Stimulated activated CD4-positive, alpha-beta T cell treated with anti-CD3 and anti-CD28 coated beads, Interleukin-15, amount 100 ng/mL, for 1 hour (primary cell): ENCODE measurements at places on chromosomes 5 and 9.

GRCh38 chr5:9361835-9362234, 184.0 kb downstream of the SEMA5A start:
- no peak for DNase-seq

- DNase-seq, result no peak
Measured at GRCh38 chr9:127644146-127644827, 32.2 kb downstream of the STXBP1 start.

DNA sequence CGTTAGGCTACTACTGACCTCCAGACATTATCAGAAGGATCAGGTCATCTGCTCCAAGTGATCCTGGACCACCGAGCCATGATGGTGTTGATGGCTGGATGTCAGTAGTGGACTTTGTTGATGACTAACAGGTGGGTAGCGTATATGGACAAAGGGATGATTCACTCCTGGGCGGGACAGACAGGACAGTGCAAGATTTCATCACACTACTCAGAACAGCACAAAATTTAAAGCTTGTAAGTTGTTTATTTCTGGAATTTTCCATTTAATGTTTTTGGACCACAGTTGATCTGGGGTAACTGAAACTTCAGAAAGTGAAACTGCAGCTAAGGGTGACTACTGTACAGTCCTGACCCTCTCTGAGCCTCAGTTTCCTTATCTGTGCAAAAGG, 12.7 kb downstream of the PDGFRB start:
- DNase-seq, result no peak

GRCh38 chr5:54095969-54096368, 214.4 kb downstream of the ARL15 start:
- DNase-seq, result no peak

- DNase-seq, result no peak
Measured at GRCh38 chr5:158922816-158923215, 176.9 kb downstream of the EBF1 start.

GRCh38 chr5:151598984-151599383, 7.9 kb upstream of the FAT2 start:
- no peak for DNase-seq

GRCh38 chr9:115466756-115467155, 348.8 kb upstream of the TNC start:
- DNase-seq, result no peak

GRCh38 chr5:78490709-78491485, 130.5 kb downstream of the SCAMP1 start:
- no peak for DNase-seq

GRCh38 chr5:367358-368130, 46.0 kb downstream of the AHRR start:
- DNase-seq, result no peak

- no peak for DNase-seq
Measured at GRCh38 chr9:72383978-72384709, 19.1 kb upstream of the ZFAND5 start.

- no peak for DNase-seq
Measured at GRCh38 chr9:107422189-107423185, 67.1 kb downstream of the KLF4 start.

- DNase-seq, result no peak
Measured at GRCh38 chr5:139764886-139765408, 30.7 kb upstream of the PSD2 start.

GRCh38 chr5:26278078-26278477, 760.3 kb downstream of the CDH9 start:
- DNase-seq, result no peak

DNA sequence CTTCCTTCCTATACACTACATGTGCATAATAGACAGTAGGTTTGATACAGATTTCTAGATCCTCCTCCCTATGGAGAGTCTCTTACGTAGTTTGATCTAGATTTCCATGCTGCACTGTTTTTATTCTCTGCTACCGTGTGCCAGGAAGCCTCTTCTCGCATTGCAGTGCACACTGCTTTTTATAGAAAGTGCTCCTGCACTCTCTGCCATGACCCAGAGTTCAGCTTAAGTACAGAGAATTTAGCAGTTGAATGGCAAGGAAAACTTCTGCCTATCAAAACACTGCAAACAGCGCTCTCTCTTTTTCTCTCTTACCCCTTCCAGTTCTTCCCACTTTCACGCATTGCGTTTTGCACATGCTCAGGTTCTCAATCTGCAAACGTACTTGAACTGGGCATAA, 187.4 kb downstream of the ARHGAP26 start:
- no peak for DNase-seq

- no peak for DNase-seq
Measured at GRCh38 chr5:151019331-151019730, 1.1 kb upstream of the GPX3 start.

GRCh38 chr5:100780376-100780870, 122.7 kb downstream of the ST8SIA4 start:
- no peak for DNase-seq
